Kasumi-1 (cell line): ENCODE measurements at places on chromosomes 2 and 18.

DNA sequence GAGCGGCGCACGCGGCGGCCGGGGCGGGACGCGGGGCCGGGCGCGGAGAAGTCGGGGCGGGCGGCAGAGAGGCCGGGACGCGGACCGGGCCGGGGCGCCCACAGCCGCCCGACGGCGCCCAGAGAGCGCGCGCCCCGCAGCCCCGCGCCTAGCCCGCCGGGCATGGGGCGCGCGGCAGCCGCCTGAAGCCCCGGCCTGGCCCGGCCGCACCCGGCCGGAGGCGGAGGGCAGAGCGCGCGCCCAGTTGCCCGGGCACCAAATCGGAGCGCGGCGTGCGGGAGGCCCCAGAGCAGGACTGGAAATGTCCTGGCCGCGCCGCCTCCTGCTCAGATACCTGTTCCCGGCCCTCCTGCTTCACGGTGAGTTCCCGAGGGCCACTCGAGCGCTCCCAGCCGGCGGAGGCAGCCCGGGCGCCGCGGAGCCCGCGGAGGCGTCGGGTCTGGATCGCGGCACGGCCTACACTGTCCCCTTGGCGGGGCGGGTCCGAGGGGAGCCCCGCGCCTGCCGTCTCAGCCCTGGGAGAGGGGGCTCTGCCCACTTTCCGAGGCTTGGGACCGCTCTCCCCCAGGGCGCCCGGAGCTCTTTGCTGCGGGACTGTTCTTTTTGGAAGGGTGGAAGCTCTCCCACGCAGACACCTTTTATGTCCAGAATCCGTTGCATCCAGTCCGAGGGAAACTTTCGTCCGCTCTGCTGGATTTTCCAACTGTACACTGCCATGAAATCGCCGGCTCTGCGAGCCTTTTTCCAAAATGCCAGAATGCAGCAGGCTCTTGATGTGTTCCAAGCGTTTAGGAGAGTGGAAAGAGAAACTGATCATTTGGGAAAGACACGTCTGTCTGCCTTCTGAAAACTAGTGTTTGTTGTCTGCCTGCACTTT lies 484 bp downstream of the APCDD1 start:
- DNase-seq, result no peak

DNA sequence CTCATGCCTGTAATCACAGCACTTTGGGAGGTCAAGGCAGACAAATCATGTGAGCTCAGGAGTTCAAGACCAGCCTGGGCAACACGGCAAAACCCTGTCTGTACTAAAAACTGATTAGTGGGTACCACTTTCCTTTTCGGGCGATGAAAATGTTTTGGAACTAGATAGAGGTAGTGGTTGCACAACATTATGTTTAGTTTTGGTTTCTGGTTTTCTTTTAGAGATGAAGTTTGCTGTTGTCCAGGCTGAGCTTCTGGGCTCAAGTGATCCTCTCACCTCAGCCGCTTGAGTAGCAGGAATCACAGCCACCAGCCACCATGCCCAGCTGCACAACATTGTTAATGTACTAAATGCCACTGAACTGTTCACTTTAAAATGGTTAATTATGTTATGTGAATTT lies 27.6 kb downstream of the AAK1 start:
- no peak for DNase-seq

DNA sequence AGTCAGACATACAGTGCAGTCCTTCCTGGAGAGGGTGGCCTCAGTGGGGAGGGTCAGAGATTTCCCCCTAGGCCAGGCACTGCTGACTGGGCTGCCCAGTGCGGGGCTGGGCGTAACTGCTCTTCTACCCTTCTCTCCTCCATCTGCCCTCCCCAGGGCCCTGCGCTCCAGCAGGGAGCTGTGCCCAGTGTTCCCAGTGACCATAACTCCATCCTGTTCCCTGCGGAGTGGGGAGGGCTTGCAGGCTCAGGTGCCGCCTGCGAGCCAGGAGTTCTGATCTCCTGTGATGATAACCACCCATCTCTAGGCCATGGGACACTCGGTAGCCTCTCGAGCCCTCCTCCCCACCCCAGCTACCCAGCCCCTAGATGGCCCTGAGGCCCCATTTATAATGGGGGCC lies 107.6 kb downstream of the SMAD7 start:
- DNase-seq, result no peak

- no peak for DNase-seq
Measured at GRCh38 chr2:43415592-43415991, 180.2 kb downstream of the THADA start.
